ENCODE measurements at places on chromosomes 12 and 14.

GRCh38 chr14:94670692-94671285 is 58.6 kb downstream of the SERPINA3 start:
- no peak for DNase-seq

- DNase-seq: no peak
These were observed 171.1 kb upstream of the PRMT8 start for GRCh38 chr12:3319723-3320492.

GRCh38 chr12:1517007-1517406 is 77.4 kb downstream of the FBXL14 start:
- DNase-seq: no peak

GRCh38 chr12:54398995-54399793 is 14.7 kb upstream of the ZNF385A start:
- DNase-seq: peak; percentile 85

DNA sequence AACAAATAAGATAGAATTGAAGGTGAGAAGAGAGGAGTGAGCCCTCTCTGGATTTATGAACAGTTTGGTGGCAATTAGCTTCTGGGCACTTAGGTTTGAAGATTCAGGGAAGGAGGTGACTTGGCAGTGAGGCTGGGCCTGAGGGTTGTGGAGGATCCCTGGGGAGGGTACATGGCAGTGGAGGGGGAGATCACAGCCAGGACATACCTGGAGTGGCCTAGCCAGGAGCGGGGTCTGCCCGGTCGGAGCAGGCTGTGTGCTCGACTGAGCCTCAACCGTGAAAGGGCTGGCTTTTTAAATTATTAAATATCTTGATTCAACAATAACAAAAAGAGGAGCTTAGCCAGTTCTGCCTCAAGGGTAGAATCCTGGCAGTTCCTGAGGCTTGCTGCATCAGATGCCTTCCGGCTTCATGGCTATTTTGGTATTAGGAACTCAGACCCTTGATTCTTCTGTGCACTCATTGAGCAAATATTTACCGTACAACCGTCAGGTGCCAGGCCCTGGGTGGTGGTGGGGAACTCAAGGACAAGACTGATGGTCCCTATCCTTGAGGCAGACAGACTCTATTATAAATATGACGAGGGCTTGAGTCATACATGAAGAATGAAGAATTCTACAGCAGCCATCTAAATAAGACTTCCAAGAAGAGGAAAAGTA is 73.4 kb downstream of the SPTB start:
- no peak for DNase-seq

- DNase-seq: no peak
These were observed 58.8 kb upstream of the FBRSL1 start for GRCh38 chr12:132430838-132431774.

DNA sequence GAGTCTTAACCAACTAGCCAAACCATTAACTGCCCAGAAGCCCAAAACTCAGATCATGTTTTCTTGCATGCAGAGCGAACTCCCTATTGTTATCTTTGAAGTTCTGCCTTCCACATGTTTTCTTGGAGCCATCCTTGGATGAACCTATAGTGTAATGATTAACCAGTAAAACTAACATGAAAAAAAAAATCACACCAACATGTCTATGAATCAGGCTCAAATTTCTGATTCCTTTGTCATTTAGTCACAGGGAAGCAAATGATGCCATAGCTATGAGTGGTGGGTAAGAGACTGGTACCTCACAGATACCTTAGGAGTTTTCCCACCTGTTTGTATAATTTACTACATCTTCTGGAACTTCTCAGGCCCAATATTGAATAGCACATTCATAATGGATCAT is 70.7 kb downstream of the PTPRO start:
- DNase-seq: no peak

DNA sequence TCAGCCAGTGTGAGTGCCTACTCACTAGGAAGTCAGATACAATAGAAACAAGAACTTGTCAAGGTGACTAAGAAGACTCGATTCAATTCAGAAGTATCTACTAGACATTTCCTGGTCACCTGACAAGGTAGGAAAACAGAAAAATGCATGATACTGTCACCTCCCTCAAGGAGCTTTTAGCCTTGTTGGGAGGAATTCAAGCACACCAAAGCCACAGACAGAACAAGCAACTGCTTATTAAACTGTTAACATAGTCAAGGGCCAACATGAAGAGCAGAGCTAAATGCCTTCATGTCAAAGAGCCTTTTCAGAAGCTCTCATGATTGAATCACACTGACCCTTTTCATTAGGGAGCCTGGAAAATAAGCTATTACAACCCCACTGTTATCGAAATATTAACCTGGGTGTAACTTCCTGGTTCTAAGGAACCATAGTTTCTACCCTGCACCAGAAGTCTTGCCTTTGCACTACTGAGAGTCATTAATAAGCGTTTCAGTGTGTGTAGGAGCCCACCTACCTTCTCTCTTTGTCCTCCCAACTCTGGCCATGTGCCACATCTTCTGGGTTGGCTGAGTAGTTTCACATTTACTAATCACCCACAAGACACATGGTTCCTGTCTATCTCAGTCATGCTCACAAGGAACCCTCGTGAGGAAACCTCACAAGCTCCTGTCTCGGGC is 31.0 kb upstream of the LGALS3 start:
- DNase-seq: no peak

- no peak for DNase-seq
These were observed 638.3 kb upstream of the TMEM132C start for GRCh38 chr12:127628645-127629044.

DNA sequence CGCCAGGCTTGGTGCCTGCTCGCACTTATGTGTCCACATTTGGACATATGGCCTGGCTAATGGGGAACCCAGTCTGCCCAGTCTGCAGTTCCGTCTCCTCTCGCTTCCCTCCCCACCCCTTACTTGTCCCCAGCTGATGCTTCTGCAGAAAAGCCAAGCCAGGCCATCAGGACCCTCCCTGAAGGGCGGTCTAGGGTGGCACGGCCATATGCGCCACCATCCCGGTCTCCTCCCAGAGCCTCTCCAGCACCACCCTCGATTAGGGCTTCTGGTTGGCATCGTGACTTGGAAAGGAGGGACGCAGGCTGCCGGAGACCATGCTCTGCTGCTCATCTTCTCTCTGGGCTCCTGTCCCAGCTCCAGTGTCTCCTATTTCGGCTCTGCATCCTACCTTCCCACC is 54.6 kb downstream of the CALM1 start:
- DNase-seq: no peak

- no peak for DNase-seq
These were observed 48.6 kb downstream of the HSPB8 start for GRCh38 chr12:119227292-119227691.

GRCh38 chr12:122643207-122643805 is 59.9 kb downstream of the HCAR2 start:
- no peak for DNase-seq

- no peak for DNase-seq
These were observed 20.4 kb upstream of the FOS start for GRCh38 chr14:75258079-75258802.

- no peak for DNase-seq
These were observed 88.2 kb downstream of the TMX1 start for GRCh38 chr14:51328064-51328771.

GRCh38 chr12:54175200-54175963 is 13.4 kb downstream of the SMUG1 start:
- DNase-seq: no peak

DNA sequence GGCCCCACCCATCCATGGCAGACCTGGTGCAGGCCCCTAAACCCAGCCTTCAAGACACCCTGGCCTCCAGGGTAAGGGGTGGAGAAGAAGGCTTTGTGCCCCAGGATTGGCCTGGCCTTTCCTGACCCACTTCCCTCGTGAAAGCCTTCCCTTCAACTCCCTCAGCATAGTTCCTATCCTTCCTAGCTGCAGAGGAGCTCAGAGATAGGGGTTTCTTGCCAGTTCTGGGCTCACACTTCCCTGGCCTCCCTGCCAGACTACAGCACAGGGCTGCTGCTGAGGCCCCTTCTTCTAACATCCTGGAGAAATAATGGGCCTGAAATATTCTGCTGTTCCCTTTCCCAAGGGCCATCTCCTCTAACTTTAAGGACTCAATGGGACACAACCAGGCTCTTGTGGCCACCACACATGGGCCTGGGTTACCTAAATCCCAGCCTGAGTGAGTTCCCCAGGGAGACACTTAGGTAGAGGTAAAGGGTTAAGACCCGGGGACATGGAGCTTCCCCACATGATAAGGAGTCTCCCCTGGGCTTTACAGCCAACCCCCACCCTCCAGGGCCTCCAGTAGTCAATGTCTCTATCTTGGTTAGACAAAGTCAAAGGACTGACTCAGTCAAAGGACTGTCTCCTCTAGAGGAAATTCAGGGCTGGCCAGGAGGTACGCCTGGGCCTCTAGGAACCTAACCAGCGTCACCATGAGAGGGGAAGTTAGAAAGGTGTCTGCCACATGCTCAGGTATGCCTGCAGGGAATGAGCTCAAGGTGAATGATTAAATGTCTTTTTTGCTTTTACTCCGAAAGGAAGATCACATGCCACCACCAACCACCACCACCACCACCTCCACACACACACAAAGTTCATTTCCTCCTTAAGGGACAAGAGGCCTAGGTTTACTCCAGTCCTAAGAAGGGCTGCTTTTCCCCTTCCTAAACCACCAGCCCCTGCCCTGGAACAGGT is 7.1 kb downstream of the ZFP36L1 start:
- DNase-seq: no peak

GRCh38 chr12:27119797-27120196 is 37.4 kb upstream of the C12orf71 start:
- no peak for DNase-seq
